ENCODE measurements at places on chromosomes 11 and 22.
A peak's percentile ranks its signal among the peaks of the same experiment; 100 is the strongest.

DNA sequence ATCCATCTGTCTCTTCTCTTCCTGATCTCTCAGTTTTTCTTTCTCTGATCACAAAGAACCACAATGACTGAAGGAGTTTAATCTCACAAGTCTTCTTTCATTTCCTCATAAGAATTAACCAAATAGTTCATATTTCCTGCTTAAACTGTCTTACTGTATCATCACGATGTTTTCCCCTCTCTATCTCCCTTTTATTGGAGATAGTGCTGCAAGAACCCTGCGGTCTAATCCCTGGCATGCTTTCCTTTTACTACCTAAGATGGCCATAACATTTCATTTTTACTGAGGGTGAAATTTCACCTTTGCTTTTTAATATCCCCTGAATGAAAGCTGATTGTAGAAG lies 28.9 kb downstream of the CARD18 start:
- DNase-seq = no peak

DNA sequence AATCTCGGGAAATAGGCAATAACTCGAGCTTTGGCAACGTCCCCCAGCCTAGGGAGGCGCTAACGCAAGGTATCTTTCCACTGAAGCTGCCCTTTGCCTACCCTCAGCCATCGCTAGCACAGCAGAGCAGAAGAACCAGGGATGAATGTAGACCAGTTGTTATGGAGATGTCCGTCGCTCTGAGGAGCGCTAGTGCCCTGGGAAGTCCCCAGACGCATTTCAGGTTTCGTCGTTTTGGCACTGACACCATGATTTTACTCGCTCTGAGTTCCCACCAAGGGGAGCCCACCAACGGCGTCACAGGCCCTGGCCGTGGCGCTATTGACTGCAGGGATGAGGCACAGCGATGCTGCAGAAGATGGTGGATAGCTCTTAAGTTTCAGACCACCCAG lies 22.7 kb upstream of the BDNF start:
- no peak for DNase-seq

DNA sequence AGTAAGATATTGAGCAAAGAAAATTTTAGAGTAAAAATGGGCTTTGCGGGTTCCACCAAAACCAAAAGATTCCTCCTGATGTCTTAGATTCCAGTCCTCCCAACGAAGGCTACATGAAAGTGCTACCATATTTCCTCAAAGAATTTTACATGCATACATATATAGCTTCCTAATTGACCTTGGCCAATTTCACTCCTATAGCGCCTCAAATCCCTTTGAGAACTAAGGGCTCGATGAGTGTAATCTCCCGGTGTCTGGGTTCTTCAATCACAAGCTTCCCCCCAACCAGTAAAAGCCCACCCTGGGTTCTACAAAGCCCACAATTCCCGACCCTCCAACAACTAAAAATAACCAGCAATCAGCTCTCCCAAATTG lies 1.2 kb downstream of the SIK3 start:
- DNase-seq = no peak

GRCh38 chr11:118622376-118623268 lies 15.2 kb downstream of the PHLDB1 start:
- DNase-seq = peak; percentile 92

- DNase-seq = no peak
Observed at GRCh38 chr22:44956840-44957767, 52.7 kb downstream of the PHF21B start.

DNA sequence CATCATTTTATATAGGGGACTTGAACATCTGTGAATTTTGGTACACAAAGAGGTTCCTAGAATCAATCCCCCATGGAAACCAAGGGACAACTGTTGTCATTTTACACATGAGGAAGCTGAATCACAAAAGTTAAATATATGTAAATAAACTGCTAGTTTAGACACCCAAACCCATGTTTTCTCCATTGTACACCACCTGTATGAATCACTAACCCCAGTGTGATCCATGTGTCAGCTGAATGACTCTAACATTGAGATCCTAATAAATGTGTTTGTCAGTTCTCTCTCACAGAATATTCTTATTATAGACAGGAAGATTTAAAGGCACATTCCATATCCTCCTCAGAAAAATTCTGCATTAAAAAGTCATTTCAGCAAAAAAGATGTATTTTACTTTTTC lies 83.3 kb downstream of the ATG16L2 start:
- no peak for DNase-seq

DNA sequence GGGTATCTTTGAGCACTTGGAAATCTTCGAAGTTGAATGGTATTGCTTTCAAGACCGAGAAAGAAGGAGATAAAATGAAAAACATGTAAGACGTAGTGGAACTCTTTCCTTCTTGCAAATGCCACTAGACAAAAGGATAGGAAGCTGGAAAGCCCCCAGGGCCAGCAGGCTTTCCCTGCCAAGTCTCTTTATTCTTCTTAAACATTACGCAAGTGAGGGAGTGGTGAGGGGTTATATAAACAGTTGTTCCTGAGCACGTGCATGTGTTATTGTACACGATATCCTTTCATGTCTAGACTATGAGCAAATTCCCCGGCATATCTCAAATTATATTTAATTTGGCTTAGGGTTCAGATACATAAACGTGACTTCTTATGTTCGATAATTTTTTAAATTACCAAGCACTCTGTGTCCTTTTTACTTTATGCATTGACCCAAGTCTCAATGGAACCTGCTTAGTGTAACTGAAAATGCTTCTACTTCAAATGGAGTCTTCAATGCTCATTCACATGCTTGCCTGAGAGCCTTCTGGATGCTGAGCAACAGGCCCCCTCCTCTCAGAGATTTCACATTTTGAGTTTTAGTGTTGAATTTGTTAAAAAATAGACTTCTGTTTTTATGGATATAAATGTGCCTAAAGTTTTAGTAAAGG lies 59.0 kb downstream of the PPP2R1B start:
- DNase-seq = peak; percentile 28

- DNase-seq = peak; percentile 80
Observed at GRCh38 chr22:30806391-30806861, 111.8 kb downstream of the OSBP2 start.

- DNase-seq = no peak
Observed at GRCh38 chr11:111837366-111837891, 34.0 kb downstream of the ALG9 start.

- no peak for DNase-seq
Observed at GRCh38 chr11:122158171-122158570, 42.2 kb upstream of the BLID start.

DNA sequence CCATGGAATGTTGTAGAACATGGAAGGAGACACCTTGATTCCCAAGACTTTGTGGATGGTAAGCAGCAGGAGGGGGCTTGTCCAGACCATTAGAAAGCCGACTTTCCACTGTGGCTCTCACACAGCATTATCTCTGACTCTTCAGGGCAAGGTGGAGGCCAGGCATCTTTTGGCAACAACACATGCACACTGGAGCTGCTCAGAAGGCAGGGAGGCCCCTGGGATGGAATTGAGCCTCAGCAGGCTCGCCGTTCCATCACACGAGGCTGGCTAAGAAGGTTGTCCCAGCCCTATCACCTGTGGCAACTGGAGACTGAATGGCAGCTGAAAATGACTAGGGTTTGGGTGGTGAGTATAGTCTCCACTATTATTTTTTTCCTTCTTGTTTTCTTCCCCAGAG lies 76.3 kb upstream of the TMEM45B start:
- DNase-seq = no peak

DNA sequence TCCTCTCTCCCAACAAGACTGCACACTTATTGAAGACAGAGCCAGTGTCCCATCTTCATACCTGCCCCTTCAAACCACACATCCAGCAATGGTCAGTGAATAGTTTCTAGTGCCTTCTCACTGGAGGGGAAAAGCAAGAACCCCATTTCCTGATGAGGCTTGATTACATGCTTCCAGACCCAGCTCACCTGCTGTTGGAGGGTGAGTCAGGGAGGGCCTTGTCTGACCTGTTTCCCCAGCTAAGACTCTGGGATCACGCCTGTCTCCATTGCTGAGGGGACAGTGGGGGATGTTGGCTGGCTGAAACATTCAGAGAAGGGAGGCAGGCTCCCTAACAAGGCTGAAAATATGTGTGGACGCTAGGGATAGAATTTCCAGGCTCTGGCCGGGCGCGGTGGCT lies 27.5 kb upstream of the ZDHHC13 start:
- no peak for DNase-seq

DNA sequence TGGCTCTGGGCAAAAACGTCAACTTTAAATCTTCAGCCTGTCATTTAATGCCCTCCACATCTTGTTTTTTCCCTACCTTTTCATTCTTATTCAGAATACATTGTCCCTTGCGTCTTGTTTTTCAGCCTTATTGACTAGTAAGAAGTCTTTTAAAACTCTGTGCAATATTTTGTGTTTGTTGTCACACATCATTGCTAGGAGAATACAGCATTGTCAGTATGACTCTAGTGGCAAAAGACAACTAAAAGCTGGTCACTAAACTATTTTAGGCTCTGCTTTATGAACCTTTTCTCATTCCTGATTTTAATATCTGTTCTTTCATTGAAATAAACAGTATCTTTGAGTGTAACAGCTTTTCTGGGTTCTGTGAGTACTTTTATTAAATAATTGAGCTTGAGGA lies 447.8 kb upstream of the CCDC179 start:
- DNase-seq = no peak

DNA sequence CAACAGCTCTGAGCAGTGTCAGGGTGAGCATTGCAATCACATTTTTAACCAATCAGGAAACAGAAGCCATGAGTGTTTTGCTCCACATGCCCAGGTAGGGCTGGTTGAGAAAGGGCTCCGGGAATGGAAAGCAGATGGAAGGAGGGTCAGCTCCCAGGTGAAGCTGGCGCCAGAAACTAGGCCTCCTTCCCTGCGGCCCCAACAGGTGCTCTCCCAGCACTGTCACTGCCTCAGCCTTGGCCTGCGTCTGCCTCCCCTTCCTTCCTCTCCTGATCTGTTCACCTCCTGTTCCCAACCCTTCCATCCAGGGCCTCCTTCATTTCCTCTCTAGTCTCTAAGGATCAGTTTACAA lies 4.6 kb upstream of the VSIG10L2 start:
- DNase-seq = no peak

DNA sequence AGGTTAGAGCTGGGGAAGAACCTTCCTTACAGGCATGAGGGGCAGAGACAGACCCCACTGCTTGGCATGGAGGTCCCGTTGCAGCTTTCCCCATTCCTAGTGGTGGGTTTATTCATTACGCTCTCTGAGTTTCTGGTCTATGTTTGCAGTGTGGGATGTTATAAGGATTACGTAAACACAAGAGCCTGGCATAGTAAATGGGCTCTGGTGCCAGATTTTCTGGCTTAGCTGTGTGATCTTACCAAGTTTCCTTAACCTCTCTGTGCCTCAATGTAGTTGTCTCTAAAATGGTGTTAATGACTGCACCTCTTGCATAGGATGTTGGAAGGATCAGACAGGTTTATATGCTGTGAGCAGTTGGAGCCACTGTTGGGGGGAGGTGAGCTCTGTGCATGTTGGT lies 15.1 kb downstream of the DTX4 start:
- DNase-seq = no peak

Data from Daoy (cell line).